ENCODE measurements at places on chromosomes 6 and 20.

- peak overlapping the region; percentile 85 for H3K27ac ChIP-seq
- no peak for DNase-seq
- no peaks in the 10 kb centered on the region for H3K36me3 ChIP-seq
- H3K27me3 ChIP-seq = no peaks in the 10 kb centered on the region
Observed at GRCh38 chr6:33375143-33375671, 16.4 kb upstream of the KIFC1 start.

- H3K36me3 ChIP-seq = no peaks in the 10 kb centered on the region
- H3K4me1 ChIP-seq = peaks cover 26% of the 10 kb centered on the region
- no peak for DNase-seq
- no peak overlapping the region for H3K4me3 ChIP-seq
- H3K27me3 ChIP-seq = no peaks in the 10 kb centered on the region
- no peak overlapping the region for H3K27ac ChIP-seq
Observed at GRCh38 chr6:11368264-11368663, 135.8 kb upstream of the NEDD9 start.

GRCh38 chr6:170489836-170490235 is 63.3 kb downstream of the PSMB1 start:
- H3K27ac ChIP-seq = no peak overlapping the region
- H3K36me3 ChIP-seq = no peaks in the 10 kb centered on the region
- no peak overlapping the region for H3K4me3 ChIP-seq
- no peaks in the 10 kb centered on the region for H3K27me3 ChIP-seq
- H3K4me1 ChIP-seq = no peaks in the 10 kb centered on the region

GRCh38 chr6:17923401-17923863 is 64.0 kb downstream of the KIF13A start:
- H3K27me3 ChIP-seq = no peaks in the 10 kb centered on the region
- no peak for DNase-seq
- H3K4me1 ChIP-seq = peaks cover 54% of the 10 kb centered on the region
- H3K4me3 ChIP-seq = no peak overlapping the region

DNA sequence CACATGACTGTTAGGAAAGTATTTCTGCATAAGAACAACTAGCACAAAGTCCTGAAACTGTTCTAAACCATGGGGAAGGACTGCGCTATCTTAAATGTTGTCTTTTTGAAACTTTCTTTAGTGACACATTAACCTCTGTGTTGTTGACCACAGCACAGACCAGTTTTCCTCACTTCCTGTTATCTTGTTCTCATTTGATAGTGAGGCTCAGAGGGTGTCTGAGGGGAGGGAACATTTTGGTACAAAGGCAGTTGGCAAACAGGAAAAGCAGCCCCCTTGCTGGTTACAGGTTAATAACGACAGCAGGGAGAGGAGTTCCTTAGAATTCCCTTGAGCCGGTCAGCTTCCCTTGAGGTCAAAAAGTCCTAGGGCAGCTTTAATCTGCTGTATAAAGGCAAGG is 143.5 kb upstream of the BMP2 start:
- no peak overlapping the region for H3K27ac ChIP-seq
- no peak for DNase-seq
- H3K4me1 ChIP-seq = no peaks in the 10 kb centered on the region
- H3K36me3 ChIP-seq = no peaks in the 10 kb centered on the region

DNA sequence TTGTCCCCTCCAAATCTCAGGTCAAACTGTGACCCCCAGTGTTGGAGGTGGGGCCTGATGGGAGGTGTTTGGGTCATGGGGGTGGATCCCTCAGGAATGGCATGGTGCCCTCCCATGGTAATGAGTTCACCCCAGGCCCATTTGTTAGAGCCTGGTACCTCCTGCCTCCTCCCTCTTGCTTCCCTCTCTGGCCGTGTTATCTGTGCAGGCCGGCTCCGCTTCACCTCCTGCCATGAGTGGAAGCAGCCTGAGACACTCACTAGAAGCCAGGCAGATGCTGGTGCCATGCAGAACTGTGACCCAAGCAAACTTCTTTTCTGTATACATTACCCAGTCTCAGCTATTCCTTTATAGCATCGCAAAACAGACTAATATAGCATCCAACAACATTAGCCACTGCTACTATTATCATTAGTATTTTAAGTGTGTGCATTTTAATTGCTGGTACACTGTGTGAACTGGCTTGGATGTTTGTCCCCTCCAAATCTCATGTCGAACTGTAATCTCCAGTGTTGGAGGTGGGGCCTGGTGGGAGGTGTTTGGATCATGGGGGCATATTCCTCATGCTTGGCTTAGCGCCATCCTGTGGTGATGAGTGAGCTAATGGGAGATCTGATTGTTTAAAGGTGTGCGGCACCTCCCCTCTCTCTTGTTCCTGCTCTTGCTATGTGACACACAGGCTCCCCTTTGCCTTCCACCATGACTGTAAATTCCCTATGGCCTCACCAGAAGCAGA is 12.2 kb upstream of the OSER1 start:
- no peak overlapping the region for H3K4me3 ChIP-seq
- peaks cover 2% of the 10 kb centered on the region for H3K4me1 ChIP-seq
- no peaks in the 10 kb centered on the region for H3K36me3 ChIP-seq
- H3K27ac ChIP-seq = no peak overlapping the region
- H3K27me3 ChIP-seq = no peaks in the 10 kb centered on the region

- no peak for DNase-seq
- H3K27me3 ChIP-seq = no peaks in the 10 kb centered on the region
- no peak overlapping the region for H3K4me3 ChIP-seq
- H3K36me3 ChIP-seq = no peaks in the 10 kb centered on the region
- no peak overlapping the region for H3K27ac ChIP-seq
- H3K4me1 ChIP-seq = no peaks in the 10 kb centered on the region
Observed at GRCh38 chr6:97841763-97842162, 558.7 kb upstream of the MMS22L start.

GRCh38 chr6:3808199-3808598 is 41.0 kb upstream of the FAM50B start:
- DNase-seq = no peak
- H3K36me3 ChIP-seq = no peaks in the 10 kb centered on the region
- H3K27ac ChIP-seq = peak overlapping the region; percentile 31
- no peak overlapping the region for H3K4me3 ChIP-seq
- peaks cover 35% of the 10 kb centered on the region for H3K4me1 ChIP-seq

DNA sequence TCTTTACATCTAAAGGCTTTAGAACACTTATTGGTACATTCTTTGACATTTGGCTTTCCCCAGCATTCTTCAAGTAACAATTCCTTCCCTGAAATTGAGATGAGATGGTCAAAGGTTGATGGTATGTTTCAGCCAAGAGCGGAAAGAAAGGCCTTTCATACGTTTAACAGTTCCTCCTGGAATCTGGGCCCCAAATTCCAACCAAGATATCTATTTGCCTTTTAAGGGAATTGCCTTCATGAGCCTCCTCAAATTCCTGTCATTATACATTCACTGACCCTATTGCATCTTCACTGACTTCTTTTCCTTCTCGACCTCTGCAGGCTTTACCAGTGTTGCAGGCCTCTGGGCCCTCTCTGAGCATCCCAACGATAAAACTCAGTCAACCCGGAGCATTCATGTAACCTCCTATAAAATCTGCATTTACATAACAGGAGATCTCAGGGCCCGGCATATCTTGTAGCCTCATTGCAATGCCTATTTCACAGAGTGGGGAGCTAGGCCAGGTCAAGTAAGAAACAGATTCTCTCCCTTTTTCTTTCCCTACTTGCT is 18.3 kb upstream of the WFDC9 start:
- H3K4me1 ChIP-seq = no peaks in the 10 kb centered on the region
- no peaks in the 10 kb centered on the region for H3K27me3 ChIP-seq
- no peak overlapping the region for H3K27ac ChIP-seq
- no peaks in the 10 kb centered on the region for H3K36me3 ChIP-seq

- H3K4me3 ChIP-seq = no peak overlapping the region
- no peaks in the 10 kb centered on the region for H3K36me3 ChIP-seq
- no peaks in the 10 kb centered on the region for H3K27me3 ChIP-seq
- no peak for DNase-seq
- H3K4me1 ChIP-seq = no peaks in the 10 kb centered on the region
Observed at GRCh38 chr6:54284161-54284860, 23.9 kb upstream of the TINAG start.

GRCh38 chr6:149080511-149080910 is 237.0 kb upstream of the TAB2 start:
- no peaks in the 10 kb centered on the region for H3K36me3 ChIP-seq
- H3K4me3 ChIP-seq = no peak overlapping the region
- H3K4me1 ChIP-seq = peaks cover 34% of the 10 kb centered on the region
- H3K27ac ChIP-seq = peak overlapping the region; percentile 68
- H3K27me3 ChIP-seq = no peaks in the 10 kb centered on the region
- no peak for DNase-seq

DNA sequence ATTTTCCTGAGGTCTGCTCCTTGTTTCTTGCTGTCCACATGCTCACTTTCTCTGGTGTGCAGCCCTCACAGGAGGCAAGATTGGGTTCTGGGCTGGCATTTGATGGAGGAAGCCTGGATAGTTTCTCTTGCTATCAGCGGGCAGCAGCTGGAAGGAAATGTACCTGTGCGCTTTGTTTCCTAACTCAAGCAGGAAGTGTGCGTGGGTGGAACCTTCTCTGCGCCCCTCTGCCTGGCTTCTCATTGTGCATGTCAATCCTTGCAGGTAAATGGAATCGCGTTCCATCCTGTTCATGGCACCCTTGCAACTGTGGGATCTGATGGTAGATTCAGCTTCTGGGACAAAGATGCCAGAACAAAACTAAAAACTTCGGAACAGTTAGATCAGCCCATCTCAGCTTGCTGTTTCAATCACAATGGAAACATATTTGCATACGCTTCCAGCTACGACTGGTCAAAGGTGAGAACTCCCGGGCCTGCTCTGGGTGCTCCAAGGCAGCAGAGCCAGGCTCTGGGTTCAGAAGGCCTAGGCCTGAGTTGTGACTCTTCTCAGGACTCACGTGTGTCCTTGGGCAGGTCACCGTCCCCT is 16.8 kb upstream of the RBM38 start:
- no peaks in the 10 kb centered on the region for H3K36me3 ChIP-seq
- H3K27me3 ChIP-seq = no peaks in the 10 kb centered on the region
- no peak for DNase-seq
- no peaks in the 10 kb centered on the region for H3K4me1 ChIP-seq
- no peak overlapping the region for H3K27ac ChIP-seq

DNA sequence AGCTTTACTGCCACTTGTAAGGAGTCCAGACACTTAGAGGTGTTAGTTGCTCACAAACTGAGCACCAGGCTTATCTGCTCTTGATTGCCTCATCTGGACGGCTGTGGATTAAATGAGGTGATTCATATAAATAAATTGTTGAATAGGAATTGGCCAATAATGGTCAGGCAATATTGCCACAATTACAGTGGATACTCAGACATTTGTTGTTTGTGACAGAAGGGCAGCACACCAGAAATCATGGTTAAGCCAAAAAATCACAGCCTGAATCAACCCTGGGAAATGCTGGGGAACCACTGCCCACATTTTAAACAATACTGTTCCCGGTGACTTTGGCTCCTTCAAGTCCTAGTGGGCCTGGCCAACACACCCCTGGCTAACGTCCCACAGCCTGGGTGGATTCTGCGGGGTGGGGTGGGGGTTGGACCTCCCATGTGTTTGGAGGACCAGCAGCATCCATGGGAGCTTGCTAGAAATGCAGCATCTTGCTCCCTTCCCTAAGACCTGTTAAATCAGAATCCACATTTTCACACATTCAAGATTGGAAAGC is 29.5 kb upstream of the SPDEF start:
- H3K36me3 ChIP-seq = peaks cover 17% of the 10 kb centered on the region
- no peak for DNase-seq
- H3K27ac ChIP-seq = no peak overlapping the region
- no peaks in the 10 kb centered on the region for H3K27me3 ChIP-seq
- no peaks in the 10 kb centered on the region for H3K4me1 ChIP-seq

DNA sequence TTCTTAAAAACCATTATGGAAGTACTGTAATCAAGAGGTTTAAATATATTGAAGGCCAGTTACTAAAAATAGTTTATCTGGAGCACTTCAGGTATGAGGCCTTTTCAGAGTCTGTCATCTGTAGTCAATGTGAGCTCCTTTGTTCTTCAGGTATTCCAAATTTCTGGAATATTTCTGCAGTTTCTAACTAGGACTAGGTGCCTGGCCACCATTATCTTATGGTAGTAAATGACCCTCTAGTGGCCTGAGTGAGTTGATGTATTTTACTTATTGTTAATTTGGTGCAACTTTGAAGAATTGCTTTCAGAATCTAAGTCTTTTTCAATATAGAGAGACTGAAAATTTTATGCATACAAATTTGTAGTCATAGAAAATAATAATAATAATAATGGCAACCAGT is 95.2 kb upstream of the FLRT3 start:
- DNase-seq = no peak
- H3K27me3 ChIP-seq = no peaks in the 10 kb centered on the region
- no peaks in the 10 kb centered on the region for H3K36me3 ChIP-seq
- no peak overlapping the region for H3K27ac ChIP-seq

DNA sequence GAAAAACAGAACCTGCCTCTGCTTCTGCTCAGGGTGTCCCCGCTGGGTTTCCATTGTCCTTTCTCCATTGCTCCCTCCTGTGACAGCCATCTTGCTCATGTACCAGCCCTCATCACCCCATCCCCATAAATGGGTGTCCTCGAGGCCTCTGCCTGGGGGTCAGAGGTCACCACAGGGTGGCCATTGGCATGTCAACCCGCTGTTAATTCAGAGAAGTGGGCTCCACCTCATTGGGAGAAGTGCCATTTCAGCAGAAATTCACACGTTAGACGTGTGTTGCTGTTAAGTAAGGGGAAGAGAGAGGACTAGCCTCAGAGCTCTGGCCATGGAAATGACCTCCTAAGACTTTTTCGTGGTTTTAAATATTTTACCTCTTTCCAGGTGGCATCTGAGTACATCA is 71.9 kb downstream of the PTPN1 start:
- peaks cover 85% of the 10 kb centered on the region for H3K36me3 ChIP-seq
- no peak overlapping the region for H3K4me3 ChIP-seq
- peak overlapping the region; percentile 36 for H3K27ac ChIP-seq
- H3K27me3 ChIP-seq = no peaks in the 10 kb centered on the region

- no peak overlapping the region for H3K4me3 ChIP-seq
- H3K27me3 ChIP-seq = no peaks in the 10 kb centered on the region
- no peaks in the 10 kb centered on the region for H3K36me3 ChIP-seq
- H3K4me1 ChIP-seq = peaks cover 28% of the 10 kb centered on the region
- H3K27ac ChIP-seq = no peak overlapping the region
- DNase-seq = no peak
Observed at GRCh38 chr6:1317302-1317815, 5.5 kb downstream of the FOXQ1 start.

- H3K27me3 ChIP-seq = no peaks in the 10 kb centered on the region
- H3K27ac ChIP-seq = peak overlapping the region; percentile 80
- H3K36me3 ChIP-seq = peaks cover 11% of the 10 kb centered on the region
- H3K4me3 ChIP-seq = no peak overlapping the region
- DNase-seq = no peak
- H3K4me1 ChIP-seq = peaks cover 40% of the 10 kb centered on the region
Observed at GRCh38 chr20:38152175-38152620, 12.9 kb downstream of the TGM2 start.

- H3K27me3 ChIP-seq = no peaks in the 10 kb centered on the region
- H3K36me3 ChIP-seq = no peaks in the 10 kb centered on the region
- H3K4me3 ChIP-seq = no peak overlapping the region
- H3K4me1 ChIP-seq = peaks cover 28% of the 10 kb centered on the region
Observed at GRCh38 chr6:25014791-25015560, 79.2 kb upstream of the RIPOR2 start.
